RWPE1 (cell line): ENCODE measurements at places on chromosomes 12 and 14.

- DNase-seq = no peak
These were observed 105.2 kb upstream of the RESF1 start for GRCh38 chr12:31853977-31854376.

GRCh38 chr14:54267172-54267571 is 129.6 kb upstream of the CDKN3 start:
- DNase-seq = no peak

GRCh38 chr12:113740699-113741098 is 225.4 kb downstream of the RBM19 start:
- no peak for DNase-seq

DNA sequence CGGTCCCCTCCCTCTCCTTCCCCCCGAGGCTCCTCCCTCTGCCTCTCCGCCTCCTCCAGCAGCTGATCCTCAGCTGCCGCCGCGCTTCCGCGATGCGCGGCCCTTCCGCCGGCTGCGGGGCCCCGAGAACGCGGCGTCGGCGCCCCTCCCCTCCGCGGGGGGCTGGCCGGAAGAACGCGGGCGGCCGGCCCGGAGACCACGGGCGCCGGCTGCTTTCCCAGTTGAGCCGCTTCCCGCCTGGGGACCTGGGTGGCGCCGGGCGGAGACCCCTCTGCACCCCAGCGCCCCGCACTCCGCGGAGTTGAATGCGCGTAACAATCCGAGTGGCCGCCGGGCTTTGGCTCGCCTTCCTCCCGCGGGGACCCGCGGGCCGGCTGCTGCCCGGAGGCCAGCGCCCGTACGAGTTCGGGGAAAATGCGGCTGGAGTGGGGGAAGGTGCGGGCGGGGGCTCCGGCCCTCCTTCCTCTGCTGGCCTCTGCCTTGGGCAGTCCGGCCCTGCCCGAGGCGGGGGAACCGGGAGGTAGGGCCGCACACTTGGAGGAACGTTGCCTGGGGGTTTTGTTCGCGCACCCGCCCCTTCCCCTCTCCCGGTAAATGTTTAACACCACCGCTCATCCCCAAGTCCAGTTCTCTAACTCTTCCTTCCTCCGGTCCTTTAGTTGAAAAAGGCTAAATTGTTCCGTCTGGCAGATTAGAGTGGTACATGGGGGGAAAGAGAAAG is 393 bp upstream of the DCAF5 start:
- DNase-seq = peak; percentile 96

DNA sequence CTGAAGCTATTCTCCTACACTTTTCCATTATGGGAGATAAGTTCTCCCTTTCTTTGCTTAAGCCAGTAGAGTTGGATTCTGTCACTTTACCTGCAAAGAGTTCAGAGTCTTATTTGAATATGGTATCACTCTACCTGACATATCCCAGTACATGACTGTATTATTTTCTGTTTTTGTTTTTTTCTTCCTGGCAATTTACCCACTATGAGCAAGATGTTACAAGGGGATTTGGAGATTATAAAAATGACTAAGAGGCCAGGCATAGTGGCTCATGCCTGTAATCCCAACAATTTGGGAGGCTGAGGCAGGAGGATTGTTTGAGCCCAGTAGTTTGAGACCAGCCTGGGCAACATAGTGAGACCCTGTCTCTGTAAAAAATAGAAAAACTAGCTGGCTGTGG is 46.4 kb upstream of the CHST11 start:
- no peak for DNase-seq

GRCh38 chr12:43551971-43552559 is at the start of gene ADAMTS20:
TSS of gene ADAMTS20 (minus strand) at chr12:43552203. CDS start at chr12:43551921, 282 bp downstream.
- no peak for DNase-seq

GRCh38 chr14:101854366-101854765 is 92.9 kb downstream of the PPP2R5C start:
- no peak for DNase-seq

DNA sequence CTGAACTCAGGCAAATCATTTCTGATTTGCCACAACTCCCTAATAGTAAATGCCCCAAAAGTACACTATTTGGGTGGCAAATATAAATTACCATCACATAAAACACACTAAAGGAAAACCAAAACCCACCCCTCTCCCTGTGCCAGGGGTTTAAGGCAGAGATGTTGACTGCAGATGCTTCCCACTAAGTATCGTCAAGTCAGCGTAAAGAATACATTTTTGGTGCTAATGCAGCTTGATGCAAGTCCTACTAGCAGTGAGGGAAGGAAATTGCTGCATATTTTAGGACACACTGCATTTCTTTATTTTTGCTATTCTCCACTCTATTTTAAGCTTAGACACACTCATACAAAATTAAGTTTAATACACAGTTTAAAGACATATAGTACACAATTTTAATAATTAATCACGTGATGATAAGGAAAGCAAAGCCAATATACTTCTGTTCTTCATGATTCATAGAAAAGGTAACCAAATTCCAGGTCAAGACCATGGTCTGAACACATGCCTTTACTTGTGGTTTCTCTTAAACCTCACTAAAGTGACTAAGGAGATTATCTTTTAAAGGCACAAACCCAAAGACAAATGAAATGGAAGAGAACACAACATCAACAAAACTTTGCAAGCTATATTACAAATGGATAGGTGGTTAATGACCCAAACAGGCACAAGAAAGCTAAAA is 162.2 kb downstream of the STXBP6 start:
- no peak for DNase-seq

DNA sequence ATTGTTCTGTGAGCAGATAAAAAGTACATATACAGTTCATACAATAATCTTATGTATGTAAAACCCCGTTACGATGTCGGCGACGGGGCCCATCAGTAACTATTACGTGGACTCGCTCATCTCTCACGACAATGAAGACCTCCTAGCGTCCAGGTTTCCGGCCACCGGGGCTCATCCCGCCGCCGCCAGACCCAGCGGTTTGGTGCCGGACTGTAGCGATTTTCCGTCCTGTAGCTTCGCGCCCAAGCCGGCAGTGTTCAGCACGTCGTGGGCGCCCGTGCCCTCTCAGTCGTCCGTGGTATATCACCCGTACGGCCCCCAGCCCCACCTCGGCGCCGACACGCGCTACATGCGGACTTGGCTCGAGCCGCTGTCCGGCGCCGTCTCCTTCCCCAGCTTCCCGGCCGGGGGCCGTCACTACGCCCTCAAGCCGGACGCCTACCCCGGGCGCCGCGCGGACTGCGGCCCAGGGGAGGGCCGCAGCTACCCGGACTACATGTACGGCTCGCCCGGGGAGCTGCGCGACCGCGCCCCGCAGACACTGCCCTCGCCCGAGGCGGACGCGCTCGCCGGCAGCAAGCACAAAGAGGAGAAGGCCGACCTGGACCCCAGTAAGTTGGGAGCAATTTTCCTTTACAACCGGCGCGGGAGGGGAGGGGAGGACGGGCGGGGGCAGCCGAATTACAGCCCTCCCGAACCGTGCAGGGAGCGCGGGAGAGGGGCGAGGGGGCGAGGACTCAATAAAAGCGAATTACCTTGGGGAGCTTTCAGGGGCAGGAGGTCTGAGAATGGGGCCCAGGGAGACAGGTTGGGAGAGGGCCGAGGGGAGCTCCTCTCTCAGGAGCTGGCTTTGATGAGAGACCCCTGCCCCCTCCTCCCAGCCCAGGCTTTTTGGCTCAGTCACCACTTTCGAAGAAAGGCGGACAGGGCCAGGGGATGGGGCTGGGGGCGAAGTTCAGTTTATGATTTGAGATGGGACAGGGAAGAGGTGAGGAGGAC is at the start of gene HOXC9:
Gene HOXC9, plus strand, starts transcription at position 46 of the 999 bp plus-strand sequence. Its CDS starts 28 bp downstream, at position 74.
- DNase-seq = no peak

- no peak for DNase-seq
These were observed 289.7 kb downstream of the PCNX1 start for GRCh38 chr14:71196921-71197320.

GRCh38 chr12:10851243-10851858 is 2.1 kb upstream of the PRR4 start:
- peak; percentile 4 for DNase-seq

GRCh38 chr12:55698241-55698955 is 9.3 kb downstream of the ITGA7 start:
- DNase-seq = no peak

DNA sequence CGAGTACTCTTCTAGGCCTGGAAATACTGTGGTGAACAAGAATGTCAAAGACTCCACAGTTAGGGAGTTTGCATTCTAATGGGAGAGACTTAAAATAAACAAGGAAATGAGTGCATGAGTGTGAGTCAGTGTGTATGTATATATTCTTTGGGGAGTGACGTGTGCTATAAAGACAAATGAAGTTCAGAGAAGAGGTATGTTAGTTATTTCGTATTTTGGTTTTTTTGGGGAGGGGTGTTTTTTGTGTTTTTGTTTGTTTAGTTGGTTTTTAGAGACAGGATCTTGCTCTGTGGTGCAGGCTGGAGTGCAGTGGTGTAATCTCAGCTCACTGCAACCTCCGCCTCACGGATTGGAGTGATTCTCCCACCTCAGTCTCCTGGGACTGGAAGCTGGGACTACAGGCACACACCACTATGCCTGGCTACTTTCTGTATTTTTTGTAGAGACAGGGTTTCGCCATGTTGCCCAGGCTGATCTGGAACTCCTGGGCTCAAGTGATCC is 74.3 kb downstream of the SRGAP1 start:
- peak; percentile 68 for DNase-seq

- peak; percentile 38 for DNase-seq
These were observed 87.6 kb downstream of the SEC23A start for GRCh38 chr14:39015360-39015961.

- DNase-seq = no peak
These were observed 166.3 kb upstream of the TRHDE start for GRCh38 chr12:72105849-72106248.

- no peak for DNase-seq
These were observed 61.2 kb upstream of the CCDC91 start for GRCh38 chr12:28129031-28129430.

DNA sequence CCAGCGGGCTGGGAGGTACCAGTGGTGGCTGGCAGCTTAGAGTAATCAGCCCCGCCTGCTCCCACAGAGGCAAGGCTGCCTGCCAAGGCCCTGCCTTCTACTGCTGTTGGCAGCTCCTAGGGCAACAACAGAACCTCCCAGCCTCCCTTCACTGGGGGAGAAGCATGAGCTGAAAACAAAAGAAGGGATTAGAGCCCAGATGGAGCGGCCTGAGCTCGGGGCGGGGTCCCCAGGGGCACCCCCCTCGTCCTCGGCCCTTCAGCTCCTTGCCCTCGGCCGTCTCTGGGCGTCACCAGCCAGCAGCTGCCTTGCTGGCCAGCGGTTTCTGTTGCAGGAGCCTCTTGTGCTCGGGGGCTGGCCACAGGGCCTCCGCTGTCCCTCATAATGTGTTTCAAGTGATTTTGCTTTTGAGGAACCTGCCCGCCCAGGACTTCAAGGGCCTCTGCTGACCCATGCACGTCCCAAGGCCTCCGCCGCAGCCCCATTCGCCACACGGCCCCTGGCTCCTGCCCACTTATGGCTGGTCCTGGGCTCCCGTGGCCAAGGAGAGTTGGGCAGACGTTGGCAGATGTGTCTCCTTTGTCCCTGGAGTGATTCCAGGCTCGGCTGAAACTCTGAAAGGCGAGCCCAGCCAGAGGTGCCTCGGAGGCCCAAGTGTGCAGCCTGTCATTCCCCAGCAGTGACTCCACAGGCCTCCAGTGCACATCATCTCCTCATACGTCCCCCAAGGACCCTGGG is 49.7 kb downstream of the PSMA6 start:
- DNase-seq = peak; percentile 78

DNA sequence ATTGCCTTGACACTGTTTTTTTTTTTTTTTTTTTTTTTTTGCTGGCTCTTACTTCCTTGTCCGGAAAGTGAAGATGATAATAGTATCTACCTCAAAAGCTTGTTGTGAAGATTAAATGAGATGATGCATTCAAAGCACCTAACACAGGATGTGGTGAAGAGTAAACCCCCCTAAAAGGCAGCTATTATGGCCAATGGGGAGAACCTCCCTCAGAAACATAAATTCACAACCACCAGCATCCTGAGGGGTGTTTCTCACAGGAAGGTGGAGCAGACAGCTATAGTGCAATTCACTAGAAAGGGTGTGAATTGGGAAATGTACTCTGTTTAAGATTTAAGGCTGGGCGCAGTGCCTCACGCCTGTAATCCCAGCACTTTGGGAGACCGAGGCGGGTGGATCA is 85.4 kb upstream of the CRY1 start:
- no peak for DNase-seq

DNA sequence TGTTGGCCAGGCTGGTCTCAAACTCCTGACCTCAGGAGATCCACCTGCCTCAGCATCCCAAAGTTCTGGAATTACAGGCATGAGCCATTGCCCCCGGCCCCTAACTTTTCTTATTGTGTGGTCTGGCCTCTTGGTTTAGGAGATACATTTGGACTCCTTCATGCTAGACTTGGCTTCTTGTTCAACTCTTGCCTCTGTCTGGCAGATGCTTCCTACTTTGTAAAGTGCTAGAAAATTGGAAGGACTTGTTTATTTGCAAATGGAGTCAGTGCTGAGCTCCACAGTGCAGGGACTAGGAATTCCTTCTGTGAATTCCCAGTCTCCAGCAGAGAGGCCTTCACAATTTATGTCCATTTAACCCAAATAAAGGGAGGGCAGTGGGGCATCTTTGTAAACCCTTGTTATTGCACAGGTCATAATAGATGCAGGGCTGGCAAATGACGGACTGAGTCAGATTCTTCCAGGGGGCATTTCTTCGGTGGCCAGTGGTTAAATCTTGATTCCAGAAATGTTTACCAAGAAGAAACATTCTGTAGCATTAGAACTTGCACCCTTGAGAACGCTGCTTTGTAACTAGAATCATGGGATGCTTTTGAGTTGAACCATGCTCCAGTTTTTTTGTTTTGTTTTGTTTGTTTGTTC is 73.8 kb upstream of the TBX3 start:
- DNase-seq = no peak

DNA sequence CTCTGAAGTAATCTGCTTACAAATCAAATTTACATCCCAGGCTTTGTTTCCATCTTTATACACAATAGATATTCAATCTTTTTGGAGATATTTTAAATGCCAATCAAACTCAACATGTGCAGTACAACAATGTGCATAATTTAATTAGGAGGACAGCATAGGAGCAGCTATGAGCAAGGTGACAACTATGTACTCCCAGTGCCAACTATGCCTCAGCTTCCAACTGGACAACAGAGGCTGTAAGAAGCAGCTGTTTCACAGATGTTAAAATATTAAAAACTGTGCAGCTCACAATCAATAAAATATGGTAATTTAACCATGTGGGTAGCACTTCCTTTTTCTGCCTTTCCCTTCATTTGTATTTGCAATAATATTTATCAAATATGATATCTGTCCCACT is 99.9 kb downstream of the ST8SIA1 start:
- DNase-seq = peak; percentile 6

GRCh38 chr12:94263011-94263811 is 114.8 kb downstream of the PLXNC1 start:
- DNase-seq = no peak

- no peak for DNase-seq
These were observed 56.2 kb downstream of the ACTN1 start for GRCh38 chr14:68922886-68923285.

DNA sequence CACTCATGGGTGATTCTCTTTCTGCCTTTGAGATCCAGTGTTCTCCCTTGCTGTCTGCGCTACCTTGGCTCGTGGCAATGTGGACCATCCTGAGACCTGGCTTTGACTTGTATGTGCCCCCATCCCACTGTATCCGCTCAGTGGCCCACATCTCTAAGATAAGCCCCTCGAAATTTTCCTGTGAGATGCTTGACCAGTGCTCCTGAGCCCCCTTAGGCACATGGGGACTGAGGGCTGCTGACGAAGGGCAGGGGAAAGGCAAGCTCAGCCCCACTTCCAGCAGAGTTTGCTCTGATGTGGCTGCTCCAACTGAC is 1.5 kb upstream of the NINJ2 start:
- no peak for DNase-seq

GRCh38 chr14:103819503-103820307 is 27.7 kb downstream of the PPP1R13B start:
- peak; percentile 55 for DNase-seq
